ENCODE measurements at places on chromosomes 13 and 19.

GRCh38 chr13:113652404-113653263 lies 5.4 kb downstream of the ATP4B start:
- DNase-seq, result no peak

DNA sequence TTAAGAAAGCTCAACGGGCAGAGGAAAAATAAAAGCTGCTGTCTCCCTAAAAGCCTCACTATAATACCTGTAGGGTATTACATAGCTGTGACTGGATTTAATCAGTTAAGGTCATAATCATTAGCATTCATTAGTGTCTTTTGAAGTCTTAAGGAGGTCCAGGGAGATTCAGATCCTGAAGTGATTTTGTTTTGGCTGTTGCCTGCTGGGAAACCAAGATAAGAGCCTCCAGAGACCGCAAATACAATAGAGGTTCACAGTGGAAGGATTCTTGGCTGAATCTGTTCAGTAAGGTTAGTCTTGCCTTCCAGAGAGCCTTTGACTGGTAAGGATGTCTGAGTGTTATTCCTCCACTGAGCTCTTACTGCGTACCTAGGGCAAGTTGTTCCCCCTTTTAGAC lies 54.0 kb upstream of the TNFRSF19 start:
- no peak for DNase-seq

DNA sequence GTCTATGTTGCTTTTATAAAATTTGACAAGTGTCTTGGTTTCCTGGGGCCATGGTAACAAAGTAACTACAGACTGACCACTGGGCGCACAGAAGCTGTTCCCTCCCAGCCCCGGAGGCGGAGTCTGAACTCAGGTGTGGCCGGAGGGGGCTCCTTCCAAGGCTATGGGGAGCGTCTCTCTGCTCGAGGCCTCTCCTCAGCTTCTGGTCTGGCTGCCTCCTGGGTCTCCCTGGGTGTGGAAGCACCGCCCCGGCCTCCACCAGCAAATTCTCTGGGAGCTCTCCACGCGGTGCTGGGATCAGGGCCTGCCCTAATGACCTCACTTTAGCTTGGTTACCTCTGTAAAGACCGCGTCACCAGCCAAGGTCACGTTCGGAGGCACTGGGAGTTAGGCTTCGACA lies 45.7 kb upstream of the F7 start:
- DNase-seq, result no peak

GRCh38 chr13:76293346-76293745 lies 592.9 kb downstream of the KCTD12 start:
- DNase-seq, result no peak

DNA sequence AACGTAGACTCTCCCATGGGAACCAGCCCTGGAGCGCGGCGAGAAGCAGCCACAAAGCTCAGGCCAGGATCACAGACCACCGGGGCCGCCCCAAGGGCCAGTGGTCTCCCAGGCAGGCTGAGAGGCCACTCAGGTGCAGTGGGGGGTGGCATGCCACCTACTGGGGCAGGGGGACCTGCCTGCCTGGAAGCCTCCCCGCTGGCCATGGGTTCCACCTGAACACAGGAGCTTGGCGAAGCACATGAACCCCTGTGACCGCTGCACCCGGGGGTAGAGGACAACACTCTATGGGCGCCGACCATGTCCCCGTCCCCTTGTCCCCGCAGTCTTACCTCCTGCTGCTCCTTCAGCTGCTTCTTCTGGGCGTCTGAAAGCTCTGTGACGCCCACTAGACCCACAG lies 6.8 kb upstream of the TM6SF2 start:
- DNase-seq, result no peak

DNA sequence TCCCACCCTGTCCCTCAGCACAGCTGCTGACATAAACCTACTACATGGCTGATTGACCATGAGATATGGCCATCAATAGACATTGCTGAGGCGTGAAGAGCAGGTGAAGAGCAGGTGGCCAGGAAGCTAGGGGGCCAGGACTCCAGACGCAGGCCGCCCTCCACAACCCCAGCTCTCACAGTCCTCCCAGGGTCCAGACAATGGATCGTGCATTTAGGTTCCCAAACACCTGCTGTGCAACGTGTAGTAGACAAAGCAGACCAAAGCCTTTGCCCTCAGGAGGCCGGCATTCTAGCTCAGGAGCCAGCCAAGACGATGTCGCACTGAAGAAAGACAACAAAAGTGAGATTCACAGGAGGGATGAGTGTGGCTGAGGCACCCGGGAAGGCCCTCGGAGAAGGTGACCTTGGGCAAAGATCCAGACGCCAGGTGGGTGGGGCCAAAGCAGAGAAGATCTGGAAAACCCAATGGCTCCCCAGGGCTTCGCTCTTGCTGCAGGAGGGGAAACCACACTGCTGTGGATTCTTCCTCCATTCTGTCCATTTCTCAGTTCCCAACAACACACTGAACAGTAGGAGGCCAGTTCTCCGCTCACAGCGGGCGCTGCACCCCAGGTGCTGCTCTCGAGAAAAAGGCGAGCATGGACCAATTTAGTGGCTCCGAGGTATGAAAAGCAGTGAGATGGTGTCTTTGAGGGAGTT lies 1.4 kb downstream of the FFAR1 start:
- DNase-seq, result no peak

- DNase-seq, result no peak
Measured at GRCh38 chr13:91097269-91097668, 250.2 kb upstream of the MIR17HG start.

DNA sequence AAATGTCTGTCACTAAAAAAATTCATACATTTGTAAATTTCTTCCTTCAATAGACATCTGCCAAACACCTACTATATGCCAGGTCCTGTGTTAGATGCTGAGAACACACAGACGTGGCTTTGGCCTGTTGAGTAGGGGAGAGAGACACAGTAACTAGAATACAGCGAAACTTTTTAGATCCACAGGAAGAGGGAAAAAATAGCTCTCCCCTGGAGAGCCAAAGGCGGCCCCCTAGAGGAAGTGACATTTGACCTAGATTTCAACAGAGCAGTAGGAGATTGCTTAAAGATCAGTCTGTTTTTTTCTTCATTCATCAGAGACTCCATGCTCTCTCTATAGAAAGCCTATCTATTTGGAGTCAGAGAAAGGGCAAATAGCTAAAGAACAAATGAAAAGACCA lies 11.3 kb downstream of the LCP1 start:
- DNase-seq, result no peak

DNA sequence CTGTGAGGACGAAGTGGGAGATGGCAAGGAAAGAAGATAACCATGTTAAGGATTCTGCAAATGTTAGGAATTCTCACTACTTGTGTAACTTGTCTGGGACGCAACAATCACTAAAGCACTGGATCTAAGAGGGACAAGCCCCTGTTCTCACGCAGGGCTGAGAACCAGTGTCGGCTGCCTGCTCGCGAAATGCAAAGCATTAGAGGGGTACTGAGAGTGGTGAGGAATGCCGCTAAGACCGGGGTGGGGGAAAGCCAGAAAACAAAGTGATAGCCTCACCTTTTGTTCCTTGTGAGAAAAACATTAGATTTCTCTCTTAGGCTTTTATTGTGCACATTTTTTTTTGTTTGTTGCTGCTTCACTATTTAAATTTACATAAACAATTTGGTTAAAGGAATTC lies 241.9 kb downstream of the ABCC4 start:
- no peak for DNase-seq

GRCh38 chr19:48094855-48095203 lies 15.8 kb downstream of the PLA2G4C start:
- DNase-seq, result no peak

GRCh38 chr19:28847468-28847867 lies 365.5 kb downstream of the UQCRFS1 start:
- no peak for DNase-seq

GRCh38 chr13:48009284-48009683 lies 8.2 kb upstream of the SUCLA2 start:
- DNase-seq, result no peak

DNA sequence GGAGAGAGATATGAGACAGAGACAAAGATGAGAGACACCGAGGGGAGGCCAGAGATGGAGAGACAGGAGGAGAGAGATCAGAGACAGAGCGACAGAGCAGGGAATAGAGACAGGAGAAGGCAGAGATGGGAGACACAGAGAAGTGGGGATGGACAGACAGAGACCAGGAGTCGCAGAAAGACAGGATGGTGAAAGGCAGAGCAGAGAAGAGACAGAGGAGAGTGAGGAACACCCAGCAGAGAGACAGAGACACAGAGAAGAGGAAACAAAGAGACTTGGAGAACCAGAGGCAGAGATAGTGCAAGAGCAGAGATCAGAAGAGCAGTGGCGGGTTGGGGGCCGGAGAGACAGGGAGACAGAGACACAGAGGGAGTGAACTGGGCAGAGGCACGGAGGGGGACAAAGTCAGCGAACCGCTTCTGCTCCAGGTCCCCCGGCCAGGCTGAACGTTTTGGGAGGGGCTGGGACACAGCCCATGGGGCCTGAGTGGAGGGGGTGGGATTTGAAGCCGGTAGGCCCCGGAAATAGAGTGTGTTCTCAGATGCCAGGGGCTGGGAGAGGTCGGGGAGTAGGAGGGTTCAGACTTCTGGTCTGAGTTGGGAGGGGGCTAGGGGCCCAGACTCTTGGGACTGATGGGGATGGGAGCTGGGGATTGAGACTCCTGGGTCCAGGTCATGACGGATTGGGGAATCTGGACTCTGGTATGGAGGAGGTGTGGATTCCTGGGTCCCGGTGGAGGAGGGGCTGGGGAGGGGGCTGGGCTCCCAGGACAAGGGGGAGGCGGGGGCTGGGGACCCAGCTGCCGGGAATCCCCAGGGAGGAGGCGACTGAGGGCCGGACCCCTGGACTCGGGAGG lies 654 bp downstream of the ZNF579 start:
- DNase-seq, result no peak

- no peak for DNase-seq
Measured at GRCh38 chr13:30354493-30355383, 47.4 kb upstream of the KATNAL1 start.

- DNase-seq, result no peak
Measured at GRCh38 chr19:49071860-49072547, 495 bp downstream of the KCNA7 start.

- DNase-seq, result no peak
Measured at GRCh38 chr13:106443607-106444322, 91.7 kb downstream of the EFNB2 start.

GRCh38 chr13:66014771-66015170 lies 1215.4 kb downstream of the PCDH9 start:
- no peak for DNase-seq

DNA sequence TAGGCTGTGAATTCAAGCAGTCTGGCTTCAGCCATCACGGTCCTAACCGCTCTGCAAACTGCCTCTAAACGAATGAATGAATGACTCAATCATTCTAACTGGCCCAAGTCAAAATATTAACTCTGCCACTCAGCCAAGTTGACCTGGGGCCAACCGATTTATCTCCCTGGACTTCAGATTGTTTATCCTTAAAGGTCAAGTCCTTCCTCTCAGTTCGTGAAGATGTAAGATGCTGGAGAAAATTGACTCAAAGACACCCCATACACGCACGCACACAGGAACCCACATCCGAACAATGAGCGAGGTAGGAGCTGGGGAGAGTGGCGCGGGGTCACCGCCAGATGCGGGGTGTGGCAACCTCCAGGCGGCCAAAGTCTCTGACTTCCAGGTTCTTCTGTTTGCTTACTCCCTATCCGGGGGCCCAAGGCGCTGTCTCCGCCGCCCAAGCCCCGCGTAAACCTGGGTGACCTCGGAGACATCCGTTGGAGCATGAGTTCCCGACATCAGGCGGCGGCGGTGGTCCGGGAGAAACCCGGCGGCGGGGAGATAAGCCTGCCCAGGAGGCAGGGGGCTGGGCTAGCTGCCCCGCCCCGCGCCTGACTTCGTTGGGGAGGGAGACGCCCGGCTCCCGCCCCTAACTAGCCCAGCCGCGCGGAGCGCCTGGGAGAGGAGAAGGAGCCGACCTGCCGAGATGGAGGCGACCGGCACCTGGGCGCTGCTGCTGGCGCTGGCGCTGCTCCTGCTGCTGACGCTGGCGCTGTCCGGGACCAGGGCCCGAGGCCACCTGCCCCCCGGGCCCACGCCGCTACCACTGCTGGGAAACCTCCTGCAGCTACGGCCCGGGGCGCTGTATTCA lies at the start of gene CYP2S1:
CYP2S1 (plus strand) TSS at position 646 of the 856 bp plus-strand sequence; CDS start at position 692, 46 bp downstream.
- no peak for DNase-seq

DNA sequence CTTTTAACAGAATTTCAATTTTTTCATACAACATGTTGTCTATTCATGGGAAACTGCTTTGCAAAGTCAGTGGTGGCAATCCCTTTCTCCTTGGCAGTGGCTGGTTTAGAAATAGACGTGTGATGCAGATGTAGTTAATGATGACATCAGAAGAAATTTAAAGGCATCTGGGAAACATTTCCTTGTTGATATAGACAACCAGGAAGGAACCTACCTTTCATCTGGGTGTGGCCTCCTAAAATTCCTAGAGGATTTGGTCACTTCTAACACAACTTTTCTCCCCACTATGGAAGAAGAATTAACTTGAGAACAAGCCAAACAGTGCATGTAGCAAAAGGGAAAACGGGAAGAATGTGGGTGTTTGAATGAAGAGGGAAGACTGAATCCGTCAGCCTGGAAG lies 102.8 kb downstream of the EFNB2 start:
- no peak for DNase-seq

GRCh38 chr13:45909673-45910072 lies 58.1 kb upstream of the SIAH3 start:
- DNase-seq, result no peak

DNA sequence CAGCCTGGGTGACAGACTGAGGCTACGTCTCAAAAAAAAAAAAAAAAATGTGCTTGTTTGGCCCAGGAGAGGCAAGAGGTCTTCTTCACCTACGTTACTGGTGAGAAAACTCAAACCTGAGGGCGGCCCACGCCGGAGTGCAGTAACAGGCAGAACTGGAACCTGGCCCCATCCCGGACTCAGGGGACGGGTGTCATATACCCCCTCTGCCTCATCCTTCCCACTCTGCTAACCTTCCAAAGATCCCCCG lies 414 bp upstream of the ADAT3 start:
- no peak for DNase-seq

DNA sequence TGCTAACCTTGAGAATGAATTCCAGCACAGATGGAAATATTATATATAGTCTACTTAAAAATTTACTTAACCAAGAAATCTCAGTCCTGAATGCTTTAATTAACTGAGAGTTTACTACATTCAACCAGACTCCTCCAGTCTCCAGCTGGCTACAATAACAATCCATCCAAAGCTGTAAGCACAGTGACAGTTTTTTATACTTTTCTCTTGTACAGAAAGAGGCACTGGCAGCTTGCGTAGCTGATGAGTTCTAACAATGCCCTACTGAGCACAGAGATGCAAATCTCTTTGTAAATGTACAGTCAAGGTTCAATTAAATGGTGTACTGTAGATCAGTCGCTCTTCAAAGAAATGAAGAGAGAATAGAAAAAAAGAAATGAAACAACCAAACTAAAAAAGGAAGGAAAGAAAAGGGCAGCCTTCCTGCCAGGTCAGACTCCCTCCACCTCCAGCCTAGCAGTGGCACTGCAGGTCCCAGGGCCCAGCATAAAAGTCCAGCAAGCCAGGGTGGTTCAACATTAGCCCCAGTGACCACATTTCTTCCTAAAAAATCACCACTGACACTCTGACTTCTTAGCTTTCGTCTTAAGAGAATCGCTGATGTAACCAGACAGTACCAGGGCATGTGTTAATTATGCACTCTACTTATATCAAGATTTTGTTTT lies 88.4 kb downstream of the SACS start:
- DNase-seq, result no peak

Measured in NCI-H774 (cell line).